ENCODE measurements at places on chromosomes 3 and 15.

DNA sequence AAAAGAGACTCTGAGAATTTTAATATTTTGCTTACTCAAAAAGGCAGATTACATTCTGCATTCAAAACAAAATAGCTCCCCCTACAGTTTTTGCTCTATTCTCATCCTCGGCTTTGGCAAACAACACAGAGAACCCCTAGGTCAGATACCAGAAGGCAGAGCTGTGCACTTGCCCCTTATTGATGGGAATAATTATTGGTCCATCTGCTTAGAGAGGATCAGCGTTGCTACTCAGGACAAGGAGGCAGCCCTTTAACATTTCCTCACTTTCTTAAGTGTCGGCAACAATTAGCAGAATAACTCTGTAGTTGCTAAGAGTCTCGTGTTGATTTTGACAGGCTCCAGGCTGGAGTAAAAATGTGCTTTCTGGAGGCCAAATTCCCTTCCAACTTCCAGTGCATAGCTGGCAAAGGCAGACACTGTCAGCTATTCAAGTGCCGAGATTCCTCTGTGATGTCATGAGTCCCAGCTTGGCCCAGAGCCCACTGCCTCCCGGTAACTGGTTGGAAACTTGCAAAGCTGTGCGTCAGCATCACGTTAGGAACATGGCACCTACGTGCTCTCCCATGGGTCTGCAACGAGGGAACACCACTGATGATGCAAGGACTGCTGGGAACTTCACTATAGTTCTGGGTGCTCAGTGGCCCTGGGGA is 482.7 kb upstream of the ADAMTS9 start:
- DNase-seq: no peak

- no peak for DNase-seq
Observed at GRCh38 chr3:153158961-153159735, 2.9 kb upstream of the RAP2B start.

DNA sequence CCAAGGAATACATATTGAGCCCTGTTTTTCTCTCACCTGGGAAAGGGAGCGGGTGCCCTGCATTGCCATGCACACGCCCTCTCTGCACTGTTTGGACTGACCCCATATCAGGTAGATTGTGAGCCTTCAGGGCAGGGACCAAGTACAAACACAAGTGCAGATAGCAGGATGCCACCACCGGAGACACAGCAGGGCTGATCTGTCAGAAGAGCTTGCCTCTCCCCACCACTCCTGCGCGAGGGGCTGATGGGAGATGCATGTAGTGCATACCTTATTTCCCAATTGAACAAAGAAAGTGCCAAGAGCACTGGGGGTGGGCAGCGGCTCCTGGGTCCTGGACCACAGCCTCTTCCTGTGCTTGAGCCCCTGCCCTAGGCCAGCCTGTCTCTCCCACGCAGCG is 9.0 kb upstream of the SLCO2A1 start:
- DNase-seq: no peak

DNA sequence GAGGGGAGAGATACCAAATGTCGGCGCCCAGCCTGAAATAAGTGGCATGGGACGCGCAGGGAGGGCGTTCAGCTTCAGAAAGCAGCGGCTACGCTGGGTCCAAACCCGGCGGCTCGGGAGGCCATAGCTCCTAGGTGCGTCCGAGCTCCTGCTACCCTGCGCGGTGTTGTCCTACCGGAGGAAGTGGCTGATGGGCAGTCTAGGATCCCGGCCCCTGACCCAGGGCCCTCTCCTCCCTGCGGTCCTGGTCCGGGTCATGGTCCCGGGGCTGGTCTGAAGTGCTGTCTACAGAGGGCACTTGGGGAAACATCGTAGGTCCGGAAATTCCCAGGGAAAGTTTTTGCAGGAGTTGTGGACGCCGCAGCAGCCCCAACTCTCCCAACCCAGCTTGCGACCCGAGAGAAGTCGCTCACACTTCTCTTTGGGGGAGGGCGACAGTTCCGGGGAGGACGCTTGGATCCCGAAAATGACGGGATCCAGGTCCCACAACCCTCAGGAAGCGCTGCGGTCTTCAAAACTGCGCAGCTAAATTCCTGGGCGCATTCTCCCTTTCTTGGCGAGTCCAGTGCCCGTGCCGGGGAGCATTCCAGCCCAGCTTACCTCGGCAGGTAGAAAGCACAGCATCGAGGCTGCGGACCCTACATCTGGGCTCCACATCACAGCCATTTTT is 9.1 kb upstream of the FOXB1 start:
- no peak for DNase-seq

- no peak for DNase-seq
Observed at GRCh38 chr15:50607129-50607528, 60.7 kb upstream of the USP50 start.

- DNase-seq: no peak
Observed at GRCh38 chr3:71587958-71588357, 4.4 kb upstream of the FOXP1 start.

DNA sequence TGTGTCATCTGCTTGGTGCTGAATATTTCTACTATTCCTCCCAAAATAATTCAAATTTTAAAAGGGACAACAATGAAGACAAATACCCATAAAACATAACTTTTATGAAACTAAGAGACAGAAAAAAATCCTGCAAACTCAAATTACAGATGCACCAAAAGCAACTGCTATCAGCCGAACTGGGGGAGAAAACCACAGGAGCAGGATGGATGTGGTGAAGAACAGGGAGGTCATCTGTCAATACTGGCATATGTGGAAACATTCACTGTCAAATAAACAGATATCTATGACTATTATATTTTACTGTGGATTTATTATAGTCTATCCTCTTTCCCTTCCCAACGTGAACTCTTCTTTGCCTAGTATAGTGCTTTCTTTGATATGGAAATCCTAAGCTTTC is 53.3 kb upstream of the CPOX start:
- DNase-seq: no peak

DNA sequence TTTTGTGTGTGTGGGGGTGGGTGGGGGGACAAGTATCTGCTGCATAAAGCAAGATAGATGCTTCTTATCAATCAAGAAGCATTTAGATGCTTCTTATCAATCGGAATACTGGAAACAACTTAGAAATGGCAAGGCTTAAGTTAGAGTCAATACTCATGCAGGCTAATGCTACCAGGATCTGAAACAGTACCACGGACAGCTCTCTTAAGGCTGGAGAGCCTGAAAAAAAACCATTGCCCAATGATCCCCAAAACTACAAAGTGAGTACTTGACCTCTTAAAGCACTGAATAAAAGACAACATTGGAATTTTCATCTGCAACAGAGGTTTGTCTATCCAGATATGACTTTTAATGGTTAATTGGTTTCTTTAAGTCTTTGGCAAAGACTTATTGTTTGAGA is 262.3 kb downstream of the GAP43 start:
- no peak for DNase-seq

- DNase-seq: no peak
Observed at GRCh38 chr3:72571052-72571451, 277.2 kb downstream of the SHQ1 start.

DNA sequence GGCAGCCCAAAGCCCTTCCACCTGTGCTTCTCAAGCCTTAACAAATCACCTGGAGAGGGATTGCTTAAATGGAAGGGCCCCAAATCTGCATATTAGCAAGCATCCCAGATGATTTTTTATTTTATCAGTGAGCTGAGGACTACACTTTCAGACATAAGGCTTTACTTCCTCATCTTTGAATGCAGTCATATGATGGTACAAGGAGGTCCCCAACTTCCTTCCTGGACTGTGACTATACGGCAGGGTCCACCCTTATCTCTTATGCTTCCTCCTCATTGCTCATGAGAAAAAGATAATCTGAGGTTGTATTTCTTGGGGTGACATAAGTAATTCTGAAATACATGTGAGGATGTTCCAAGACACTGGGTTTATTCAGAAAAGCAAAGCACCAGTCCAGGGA is 13.7 kb upstream of the HEG1 start:
- DNase-seq: no peak

DNA sequence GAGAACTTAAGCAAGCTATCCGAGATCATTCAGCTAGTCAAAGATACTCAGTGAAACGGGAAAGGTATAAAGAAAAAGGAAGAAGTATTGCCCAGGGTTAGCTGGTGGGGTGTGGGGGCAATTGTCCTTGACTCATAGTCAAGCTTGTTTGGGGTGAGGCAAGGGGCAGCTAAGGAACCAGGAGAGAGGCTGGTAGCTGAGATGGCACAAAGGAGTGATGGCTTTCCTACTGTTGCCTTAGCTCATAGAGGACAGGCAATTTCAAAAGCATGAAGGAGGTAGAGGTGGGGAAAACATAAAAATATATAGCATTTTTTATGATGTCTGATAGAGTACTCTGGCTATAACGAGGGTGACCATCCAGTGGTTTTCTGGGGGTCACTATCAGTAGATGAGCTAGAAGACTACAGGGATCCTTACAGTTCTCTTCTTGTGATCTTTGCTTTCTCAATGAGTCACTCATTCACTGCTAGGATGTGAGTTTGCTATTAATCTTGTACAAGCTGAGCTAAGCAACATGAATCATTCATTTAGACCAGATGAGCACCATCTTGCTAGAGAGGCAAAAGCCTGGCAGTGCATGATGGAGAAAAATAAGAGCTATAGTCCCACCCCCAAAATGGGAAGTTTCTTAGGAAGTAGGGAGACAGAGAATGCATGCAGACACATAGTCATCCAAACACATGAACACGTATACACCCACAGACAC is 207.1 kb upstream of the PFN2 start:
- no peak for DNase-seq

DNA sequence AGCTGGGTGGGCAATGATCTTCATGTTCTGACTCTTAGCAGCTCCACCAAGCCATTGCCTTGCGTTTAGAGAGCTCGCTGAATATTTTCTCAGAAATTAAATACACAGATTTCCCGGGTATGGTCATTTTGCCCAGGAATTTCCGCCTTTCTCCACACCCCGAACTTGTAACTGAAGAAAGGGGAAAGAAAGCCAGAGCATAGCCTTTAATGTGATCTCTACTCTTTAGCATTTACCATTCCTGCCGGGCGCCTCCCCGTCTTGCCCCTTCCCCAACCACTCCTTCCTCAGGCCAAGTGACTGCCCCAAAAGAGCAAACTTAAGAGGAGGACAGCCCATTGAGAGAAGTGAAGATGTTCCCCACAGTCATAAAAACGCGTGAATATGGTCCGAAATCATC is 53.1 kb downstream of the LMCD1 start:
- no peak for DNase-seq

DNA sequence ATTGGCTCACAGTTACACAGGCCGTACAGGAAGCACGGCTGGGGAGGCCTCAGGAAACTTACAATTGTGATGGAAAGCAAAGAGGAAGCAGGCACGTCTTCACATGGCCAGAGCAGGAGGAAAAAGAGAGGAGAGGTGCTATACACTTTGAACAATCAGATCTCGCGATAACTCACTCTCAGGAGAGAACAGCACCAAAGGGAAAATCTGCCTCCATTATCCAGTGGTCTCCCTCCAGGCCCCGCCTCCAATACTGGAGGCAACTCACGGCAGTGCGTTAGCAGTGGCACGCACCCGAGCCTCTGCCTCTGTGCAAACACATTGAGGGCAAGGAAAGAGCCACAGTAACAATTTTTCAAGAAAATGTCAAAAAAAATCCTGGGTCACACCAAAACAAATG is 11.0 kb downstream of the OSTN start:
- DNase-seq: no peak

DNA sequence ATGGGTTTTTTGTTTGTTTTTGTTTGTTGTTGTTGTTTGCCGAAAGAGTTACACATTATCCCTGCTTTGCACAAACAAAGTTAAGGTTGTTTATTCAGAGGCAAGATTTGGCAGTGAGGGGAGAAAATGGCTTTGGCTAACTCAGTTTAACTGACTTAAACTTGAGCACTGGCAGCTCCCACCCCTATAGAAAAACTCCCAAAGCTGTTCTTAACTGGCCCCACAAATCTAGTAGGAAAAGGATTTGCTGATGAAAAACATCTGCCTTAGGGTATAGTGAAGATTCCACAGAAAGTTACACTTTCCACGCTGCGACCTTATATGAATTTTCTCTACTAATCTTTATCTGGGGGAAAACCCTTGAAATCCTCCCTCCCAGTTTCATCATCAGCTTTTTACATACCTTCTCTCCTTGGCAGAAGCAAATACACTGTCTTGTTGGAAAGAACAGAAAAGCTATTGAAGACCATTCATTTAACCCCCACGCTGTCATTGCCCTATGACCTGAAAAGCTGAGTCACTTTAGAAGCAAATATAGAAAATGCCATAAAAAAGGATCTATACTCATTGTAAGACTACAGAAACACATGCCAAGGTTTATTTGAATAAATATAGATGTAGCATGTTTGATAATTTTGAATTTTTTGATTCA is 551.7 kb downstream of the NR2F2 start:
- no peak for DNase-seq

DNA sequence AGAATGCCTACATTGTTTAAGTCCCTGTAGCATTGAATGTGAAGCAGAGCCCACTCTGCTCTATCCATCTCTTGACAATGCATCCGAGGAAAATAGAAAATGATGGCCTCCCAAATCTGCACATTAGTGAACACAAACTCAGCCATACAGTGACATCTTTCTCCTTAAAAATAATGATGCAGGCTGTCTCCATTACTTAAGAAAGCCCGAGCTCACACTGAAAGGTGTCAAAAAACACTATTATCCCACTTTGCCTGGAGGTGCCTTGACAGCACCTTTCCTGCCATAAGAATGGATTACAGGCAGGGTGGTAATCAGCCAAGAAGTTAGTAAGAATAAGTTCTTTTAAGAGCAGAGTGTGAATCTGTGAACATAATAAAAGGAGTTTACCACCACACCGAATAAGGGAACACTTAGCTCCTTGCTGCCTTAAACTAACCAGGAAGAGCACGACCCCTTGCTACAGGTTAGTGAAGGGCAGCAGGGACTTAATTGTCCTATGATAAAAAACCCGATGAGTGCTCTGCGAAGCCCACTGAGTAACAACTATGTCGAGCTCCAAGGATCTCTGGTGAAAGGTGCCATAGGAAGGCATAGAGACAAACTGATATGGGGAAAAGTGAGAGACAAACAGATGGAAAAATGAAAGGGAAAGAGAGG is 123.2 kb upstream of the TUSC7 start:
- no peak for DNase-seq

- DNase-seq: no peak
Observed at GRCh38 chr15:74121039-74121438, 9.3 kb upstream of the ISLR2 start.

- DNase-seq: no peak
Observed at GRCh38 chr15:42736178-42736792, 643 bp downstream of the CDAN1 start.

- DNase-seq: no peak
Observed at GRCh38 chr3:78347176-78347575, 1307.3 kb downstream of the ROBO2 start.
